MV-4-11 (cell line): ENCODE measurements at places on chromosomes 12 and 14.

- no peak for DNase-seq
These were observed 506.1 kb downstream of the RMST start for GRCh38 chr12:97968641-97969197.

GRCh38 chr12:103834942-103835341 is 6.1 kb downstream of the NT5DC3 start:
- DNase-seq, result no peak

- no peak for DNase-seq
These were observed 2.6 kb downstream of the LIN7A start for GRCh38 chr12:80935111-80935510.

DNA sequence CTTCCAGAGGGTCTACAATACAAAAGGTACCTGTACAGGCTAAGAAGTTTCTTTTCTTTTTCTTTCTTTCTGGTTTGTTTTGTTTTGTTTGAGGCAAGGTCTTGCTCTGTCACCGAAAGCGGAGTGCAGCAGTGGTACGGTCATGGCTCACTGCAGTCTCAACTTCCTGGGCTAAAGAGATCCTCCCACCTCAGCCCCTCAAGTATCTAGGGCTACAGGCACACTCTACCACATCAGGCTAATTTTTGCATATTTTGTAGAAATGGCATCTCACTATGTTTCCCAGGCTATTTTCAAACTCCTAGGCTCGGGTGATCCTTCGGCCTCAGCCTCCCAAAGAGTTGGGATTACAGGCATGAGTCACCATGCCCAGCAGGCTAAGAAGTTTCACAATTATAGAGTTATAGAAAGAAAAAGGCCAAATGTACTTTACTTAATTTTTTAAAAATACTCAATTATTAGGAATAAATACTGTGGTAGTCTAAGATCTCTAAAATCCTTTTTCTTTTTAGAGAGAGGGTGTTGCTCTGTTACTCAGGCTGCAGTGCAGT is 3.0 kb upstream of the PIGH start:
- DNase-seq, result no peak
